ENCODE measurements at places on chromosomes 16 and 17.

- no peak for DNase-seq
These were observed 456.3 kb upstream of the ERCC4 start for GRCh38 chr16:13463619-13464018.

DNA sequence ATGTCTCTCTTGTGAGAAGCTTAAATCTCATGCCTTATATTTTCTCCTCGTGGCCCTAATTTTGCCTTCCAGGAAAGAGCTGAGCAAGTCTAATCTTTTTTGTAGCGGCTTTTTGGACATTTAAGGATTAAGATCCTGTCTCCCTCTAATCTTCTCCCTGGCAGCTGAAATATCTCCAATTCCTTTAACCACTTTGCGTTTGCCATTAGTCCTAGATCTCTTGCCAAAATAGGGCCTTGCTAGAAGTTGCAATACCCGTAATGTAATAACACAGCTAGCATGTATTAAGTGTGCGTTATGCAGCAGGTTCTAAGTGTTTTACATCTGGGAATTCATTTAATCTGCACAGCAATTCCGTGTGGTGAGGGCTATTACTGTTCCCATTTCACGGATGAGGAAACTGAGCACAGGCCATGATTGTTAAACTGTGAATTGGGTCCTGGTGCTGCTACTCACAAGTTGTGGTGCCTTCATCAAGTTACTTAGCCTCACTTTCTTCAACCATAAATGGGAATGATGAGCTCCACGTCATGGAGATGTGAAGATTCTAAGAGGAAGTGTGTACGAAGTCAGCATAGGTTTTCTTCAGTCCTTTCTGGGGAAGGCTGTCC is 198.9 kb upstream of the ASIC2 start:
- no peak for DNase-seq

DNA sequence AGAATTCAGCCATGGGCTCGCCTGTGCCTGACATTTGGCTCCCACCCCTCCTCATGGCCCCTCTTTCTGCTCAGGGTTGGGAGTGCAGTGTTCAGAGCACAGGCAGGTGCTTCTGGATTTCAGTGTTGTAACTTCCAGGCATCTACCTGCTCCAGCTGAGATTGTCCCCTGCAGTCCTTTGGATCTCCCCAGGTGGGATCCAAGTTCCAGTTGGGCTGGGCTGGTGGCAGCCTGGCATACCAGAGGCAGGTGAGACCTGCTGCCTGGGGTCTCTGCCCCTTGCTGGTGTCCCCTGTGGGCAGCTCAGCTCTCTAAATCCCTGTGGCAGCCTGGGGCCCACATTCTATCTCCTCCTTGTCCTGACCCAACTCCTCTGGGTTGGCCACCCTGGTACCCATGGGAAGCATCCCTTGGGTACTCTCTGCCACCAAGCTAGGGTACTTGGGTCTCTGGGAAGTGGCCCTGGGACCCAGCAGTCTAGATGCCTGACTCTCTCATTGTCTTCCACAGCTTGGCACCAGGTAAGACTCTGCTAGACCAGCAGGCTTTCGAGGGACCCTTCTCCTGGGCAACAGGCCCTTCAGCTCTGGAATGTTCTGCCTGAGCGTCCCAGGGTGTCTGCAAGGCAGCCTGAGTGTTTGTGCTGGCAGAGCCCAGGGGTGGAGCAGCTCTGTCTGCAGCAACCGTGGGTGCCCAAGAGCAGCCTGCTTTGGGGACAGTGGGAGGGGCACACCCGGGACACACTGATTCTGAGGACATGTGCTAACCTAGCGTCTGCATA is 42.5 kb downstream of the DNAH17 start:
- peak; percentile 24 for DNase-seq

- no peak for DNase-seq
These were observed 117.4 kb downstream of the HIC1 start for GRCh38 chr17:2172077-2172851.

- DNase-seq: no peak
These were observed 584 bp downstream of the PMP22 start for GRCh38 chr17:15264542-15264941.

- DNase-seq: no peak
These were observed 22.6 kb downstream of the LRRC36 start for GRCh38 chr16:67349172-67349571.

GRCh38 chr16:23694644-23695373 is 16.1 kb downstream of the PLK1 start:
- no peak for DNase-seq

DNA sequence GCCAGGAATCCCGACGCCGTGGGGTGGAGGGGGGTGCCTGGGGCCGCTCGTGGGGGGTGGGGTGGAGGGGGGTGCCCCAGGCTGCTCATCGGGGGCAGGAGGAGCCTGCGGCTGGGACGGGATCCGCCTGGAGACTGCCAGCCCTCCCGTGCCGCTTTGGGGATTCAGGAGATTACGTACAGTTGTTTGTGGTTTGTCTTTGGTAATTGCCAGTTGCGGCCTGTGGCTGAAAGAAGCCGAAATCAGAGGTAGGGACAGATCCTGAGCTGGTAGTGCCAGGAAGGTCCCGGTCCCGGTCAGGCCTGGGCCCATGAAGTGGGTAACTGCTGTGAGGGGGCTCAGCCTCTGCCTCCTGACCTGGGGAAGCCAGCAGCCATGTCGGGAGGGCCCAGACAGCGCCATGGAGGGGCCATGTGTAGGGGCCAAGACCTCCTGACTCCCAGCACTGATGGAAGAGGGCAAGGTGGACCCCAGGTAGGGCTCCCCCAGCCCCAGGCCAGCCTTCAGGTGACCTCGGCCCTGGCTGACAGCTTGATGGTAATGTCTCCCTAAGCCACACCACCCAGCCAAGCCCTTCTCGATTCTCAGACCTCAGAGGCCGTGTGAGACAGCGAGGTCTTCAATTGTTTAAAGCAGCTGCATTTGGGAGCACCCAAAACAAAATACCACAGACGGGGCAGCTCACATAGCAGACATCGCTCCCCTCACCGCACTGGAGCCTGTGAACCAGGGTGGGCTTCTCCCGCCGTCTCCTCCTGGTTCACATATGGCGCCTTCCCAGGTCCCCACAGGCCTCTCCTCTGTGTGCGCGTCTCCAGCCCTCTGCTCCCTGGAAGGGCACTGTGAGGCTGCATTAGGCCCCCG is 34.9 kb upstream of the SSTR5 start:
- no peak for DNase-seq

DNA sequence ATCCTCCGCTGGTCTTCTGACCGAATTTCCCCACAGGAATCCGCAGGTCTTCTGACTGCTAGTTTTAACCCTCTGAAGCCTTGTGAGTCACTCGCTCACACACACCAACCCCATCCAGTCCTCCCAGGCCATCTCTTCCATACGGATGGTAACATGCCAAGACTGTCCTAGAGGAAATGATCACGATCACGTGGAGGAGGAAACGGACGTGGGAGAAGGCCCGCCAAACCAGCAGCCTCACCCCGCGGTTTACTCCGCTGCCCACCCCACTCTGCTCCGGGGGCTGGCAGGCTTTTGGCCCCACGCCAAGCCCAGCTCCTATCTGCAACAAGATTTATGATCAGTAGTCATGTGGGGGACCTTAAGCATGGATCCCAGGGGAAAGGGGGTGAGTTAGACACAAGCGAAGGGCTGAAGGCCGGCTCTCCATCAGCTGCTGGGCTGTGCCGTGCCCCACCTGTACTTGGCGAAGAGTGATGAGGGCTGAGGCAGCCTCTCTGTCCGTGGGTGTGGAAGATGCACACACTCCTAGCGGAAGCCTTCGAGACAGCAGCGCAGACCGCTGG is 1.5 kb upstream of the FAAP100 start:
- DNase-seq: peak; percentile 67

GRCh38 chr16:49701065-49701685 is 154.7 kb downstream of the ZNF423 start:
- no peak for DNase-seq

DNA sequence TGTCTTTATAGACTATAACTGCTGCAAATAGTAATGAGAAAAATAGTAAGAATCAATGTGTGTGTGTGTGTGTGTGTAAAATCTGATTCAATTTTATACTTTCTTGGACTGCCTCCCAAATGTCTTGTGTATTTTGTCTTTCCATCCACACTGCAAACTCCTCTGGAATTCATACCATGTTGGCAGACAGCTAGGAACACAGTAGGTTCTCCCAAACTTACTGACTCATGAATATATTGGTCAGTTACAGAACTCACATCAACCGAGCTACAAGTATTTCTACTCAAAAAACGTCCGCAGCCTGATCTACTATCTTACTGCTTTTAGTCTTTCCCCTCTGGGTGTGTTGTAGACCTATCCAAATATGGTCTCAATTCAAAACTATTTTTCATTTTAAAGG is 542.7 kb upstream of the PSMD7 start:
- DNase-seq: no peak

- DNase-seq: no peak
These were observed 60.9 kb upstream of the ARL4D start for GRCh38 chr17:43337684-43338428.

DNA sequence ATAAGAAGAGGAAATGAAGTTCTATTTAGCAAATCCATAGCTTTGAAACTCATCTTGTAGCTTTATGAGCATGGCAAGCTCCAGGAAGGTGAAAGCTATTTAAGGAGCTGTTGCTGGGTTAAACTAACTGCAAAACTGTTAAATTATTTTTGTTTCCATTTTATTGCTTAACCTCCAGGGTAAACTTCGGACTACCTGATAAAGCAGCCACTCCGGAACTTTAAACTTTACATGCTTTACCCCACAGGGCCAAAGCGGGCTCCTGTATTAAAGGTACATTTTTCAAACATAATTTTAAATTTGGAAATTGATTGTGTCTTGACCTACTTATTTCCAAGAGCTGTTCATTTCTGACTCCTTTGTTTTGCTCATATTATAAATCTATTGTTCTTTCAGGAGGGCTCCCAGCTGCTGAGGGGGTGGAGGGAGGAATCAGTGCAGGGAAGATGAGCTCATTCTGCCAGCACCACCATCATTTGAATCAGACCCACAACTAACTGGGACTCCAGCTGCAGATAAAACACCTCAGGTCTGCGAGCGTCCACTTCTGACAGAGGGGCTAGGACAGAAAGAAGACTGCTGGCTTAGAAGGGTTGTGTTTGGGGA is 157.9 kb downstream of the IRX3 start:
- no peak for DNase-seq

DNA sequence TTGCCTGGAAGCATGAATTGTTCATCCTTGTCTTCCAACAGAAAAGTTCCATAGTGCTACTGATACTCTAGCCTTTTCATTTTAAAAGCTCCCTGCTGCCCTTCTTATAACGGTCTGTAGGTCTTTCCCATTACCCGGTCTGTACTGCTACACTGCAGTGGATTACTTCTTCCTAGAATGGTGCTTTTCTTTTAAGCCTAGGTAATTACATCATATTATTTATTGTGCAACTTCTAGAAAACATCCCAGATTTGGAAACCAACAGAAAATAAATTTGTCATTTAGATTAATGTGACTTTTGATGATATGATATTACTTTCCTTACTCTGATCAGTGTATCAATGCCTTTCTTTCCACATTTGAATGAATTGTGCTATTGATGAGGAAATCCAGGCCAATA is 199.4 kb downstream of the TANC2 start:
- DNase-seq: no peak

DNA sequence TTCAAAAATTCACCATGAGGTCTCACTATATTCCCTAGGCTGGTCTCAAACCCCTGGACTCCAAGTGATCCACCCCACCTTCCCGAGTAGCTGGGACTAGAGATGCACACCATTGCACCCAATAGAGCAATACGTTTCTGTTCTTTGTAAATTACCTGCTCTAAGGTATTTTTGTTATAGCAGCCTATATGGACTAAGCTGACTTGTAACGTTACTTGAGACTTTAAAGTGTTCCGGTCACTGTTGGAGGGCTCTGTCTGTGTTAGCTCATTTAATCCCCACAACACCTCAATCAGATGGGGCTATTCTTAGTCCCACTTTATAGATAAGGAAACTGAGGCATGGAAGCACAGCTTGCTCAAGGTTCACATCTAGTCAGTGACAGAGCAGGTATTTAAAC is 25.4 kb downstream of the IL4R start:
- no peak for DNase-seq

DNA sequence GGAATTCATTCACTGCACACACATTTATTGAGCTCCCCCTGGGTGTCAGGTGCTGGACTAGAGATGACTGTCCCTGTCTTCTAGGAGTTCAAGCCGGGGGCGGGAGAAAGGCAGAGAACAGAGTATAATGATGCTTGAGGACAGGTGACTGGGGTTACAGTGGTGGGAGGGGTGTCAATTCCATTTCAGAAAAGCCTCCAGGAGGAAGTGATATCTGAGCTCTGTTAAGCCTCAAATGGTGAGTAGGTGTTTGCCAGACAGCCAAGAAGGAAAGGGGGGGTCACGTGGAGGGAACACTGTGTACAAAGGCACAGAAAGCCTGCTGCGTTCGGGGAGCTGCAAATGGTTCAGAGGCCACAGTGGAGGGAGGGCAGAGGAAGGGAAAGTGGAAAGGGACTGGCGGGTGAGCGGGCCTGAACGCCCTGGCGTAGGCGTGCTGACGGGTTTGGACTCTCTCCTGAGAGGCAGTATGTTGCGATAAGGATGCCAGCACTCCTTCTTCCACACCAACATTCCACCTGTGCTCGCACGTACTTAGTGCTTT is 9.7 kb upstream of the NXPH3 start:
- peak; percentile 72 for DNase-seq

DNA sequence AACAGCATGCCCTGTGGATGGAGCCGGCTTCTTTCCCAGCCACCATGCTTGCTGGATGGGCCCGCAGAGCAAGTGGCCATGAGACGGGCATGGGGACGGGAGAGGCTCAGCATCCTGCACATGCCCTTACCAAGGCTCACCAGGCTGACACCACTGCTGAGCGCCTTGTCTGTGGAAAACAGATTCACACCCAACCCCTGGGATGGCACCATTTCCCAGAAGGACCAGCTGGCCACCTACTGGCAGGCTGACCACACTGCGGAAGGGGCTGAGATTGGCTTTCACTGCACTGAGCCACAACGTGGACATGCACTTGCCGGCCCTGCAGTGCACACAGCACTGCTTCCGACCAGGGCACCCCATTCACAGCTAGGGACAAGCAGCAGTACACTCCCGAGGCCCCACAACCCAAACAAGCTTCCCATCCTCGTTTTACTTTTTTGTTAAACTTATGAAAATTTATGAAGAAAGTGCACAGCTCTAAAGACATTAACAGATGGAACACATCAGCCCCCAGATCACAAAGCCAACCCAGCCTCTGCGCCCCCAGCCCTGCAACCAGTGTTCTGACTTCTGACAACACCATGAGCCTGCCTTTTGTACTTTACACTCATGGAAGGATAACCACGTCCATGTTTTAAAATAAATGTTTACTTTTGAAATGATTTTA is 13.9 kb upstream of the KRTAP17-1 start:
- DNase-seq: no peak

- no peak for DNase-seq
These were observed 630 bp downstream of the MILR1 start for GRCh38 chr17:64449545-64449944.

All from DMS79 treated with DMSO at 0.1 percent for 48 hours (cell line).